Tibial artery (tissue), 4 donors: ENCODE measurements at places on chromosomes 2 and 18.

DNA sequence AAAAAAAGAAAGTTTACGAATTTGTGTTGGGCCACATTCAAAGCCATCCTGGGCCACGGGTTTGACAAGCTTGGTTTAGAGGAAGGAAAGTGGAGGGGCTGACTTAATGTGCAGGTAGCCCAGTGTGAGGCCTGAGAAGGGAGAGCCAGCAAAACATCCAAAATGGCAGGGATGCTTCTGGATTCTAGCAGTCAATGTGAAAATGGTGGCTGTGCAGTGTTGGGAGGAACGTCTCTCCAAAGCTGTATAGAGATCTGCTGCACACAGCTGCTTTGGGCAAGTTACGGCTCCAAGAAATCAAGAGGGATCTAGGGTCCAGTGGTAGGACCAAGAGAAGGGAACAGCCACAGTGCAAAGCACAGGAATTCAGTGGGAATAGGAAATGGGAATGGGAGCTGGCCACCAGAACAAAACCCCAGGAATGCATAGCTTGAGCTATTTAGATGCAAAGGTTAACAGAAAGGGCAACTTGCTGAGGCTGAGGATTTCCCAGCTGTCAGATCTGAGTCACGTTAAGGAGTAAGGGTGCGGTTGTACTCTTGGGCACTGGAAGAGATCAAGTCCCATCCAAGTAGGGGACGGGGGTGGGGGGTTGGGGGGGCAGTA is 70.6 kb downstream of the B3GNT2 start:
- no peak for DNase-seq

DNA sequence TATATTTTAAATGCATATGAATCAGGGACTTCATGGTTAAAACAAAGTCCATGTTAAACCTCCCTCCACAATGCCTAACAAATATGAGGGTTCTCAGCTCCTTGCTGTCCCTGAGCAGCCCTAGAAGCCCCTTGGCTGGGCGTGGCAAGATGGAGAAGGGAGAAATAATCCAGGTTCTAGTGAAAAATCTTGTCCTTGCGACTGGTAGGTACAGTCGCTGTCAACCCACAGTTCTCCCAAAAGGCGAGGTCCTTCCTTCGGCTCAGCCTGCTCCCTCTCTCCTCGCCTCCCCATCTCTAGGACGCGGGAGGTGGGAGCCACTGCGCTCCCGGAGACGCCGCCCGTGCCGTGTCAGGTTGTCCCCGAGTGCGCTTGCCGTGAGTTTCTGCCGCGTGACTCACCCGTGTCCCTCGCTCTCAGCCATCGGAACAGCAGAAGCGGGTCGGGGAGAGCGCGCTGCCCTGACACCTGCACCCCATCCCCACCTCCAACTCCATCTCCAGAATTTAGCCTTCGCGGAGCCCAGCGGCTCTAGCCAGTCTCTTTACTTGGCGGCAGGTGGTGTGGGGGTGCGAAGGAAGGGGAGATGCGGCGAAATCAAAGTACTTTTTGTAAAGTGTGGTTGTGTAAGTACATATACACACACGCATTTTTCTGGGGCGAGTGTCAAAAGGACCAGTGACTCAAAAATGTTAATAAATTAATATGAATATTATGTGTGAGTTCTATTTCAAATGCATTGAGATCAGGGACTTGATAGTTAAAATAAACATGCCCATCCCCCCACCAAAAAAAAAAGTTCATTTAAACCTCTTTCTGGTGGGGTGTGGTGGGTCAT is 65.1 kb upstream of the TMEM17 start:
- peak; percentile 67 for DNase-seq

DNA sequence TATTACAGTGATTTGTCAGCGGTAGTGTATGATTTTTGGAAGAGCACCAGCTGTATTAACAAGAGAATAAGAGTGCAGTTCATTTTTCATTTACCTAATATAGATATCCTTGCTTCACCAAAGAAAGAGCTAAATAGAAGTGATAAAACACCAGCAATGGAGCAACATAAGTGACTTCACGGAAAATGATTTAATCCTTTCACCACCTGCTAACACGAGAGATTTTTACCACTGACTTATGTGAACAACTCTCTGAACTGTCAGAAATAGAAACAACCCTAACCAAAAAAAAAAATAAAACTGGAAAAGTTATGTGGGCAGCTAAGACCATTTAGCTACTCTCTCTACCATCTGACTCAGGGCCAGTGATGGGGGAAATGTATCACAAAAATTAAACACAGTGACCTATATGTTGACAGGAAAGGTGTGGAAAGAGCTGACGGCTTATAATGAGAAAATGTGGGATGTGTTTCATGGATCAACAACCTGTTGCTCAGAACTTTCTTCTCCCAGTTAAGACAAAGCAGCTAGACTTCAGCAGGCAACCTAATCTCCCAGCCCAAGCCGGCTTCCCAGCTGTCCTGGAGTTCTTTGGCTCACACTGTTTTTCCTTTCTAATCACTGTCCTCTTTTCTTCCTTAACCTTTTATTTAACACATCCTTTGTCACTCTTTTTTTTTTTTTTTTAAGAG is 272.7 kb downstream of the SS18 start:
- no peak for DNase-seq

DNA sequence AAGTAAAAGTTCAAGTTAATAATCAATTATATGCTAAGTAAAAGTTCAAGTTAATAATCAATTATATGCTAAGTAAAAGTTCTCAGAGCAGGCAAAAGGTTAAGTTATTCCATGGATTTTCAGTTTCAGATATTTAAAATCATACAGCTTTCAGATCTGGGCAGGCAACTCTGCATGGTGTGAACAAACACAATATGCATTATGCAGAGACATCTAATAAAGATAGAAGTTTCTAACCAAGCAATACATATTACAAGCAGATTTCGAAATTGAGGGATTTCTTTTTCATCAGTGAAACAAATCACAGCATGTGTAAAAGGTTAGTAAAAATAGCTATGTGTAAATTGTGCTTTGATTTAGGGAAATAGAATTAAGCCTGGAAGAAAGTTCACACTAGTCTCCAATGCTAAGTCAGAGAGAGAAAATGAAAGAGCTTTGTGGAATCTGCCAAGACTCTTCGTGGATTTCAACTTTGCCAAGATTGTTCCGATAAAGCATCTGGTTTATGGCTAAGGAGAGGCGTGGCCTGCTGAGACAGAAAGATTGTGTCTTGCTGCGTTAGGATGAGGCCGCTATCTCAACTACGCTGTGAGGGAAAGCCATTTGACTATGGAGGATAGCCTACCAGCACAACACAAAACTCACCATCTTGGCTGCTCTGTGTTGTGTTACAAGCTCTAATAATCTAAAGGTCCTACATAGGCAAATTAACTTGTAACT is 60.1 kb upstream of the SLC16A14 start:
- no peak for DNase-seq

DNA sequence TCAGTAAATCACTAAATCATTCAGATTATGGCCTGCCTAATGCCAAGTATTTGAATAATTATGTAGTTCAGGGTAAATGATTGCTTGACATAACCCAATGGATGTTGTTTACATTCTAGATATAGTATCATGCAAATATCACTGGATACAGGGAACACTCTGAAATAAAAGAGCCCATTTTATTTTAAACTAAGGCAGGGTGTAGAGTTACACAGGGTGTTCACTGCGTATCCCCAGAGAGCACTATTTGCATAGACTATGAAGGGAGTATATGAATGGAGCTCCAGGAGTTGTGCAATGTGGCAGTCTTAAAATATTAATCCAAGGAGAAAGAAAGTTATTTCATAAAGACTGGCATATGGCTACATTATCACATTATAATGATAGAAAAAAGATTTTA is 701.1 kb upstream of the KLHL29 start:
- DNase-seq, result no peak

DNA sequence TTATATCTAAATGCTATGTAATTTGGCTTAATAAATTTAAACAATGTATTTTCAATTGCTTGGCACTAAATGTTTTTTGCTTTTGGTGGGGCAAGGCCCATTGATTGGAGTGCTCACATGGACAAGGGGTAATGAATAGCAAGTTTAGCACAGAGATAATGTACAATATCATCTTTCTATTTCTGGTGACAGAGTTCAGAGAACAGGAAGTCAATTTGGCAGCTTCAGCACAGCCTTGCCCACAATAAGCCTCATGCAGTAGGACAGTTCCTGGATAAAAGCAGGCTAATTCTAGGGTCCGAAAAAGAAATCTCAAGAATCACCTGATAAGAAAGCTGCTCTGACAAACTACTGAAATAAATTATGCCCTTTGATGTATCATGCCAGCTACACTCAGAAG is 443.9 kb upstream of the FSHR start:
- DNase-seq, result no peak

DNA sequence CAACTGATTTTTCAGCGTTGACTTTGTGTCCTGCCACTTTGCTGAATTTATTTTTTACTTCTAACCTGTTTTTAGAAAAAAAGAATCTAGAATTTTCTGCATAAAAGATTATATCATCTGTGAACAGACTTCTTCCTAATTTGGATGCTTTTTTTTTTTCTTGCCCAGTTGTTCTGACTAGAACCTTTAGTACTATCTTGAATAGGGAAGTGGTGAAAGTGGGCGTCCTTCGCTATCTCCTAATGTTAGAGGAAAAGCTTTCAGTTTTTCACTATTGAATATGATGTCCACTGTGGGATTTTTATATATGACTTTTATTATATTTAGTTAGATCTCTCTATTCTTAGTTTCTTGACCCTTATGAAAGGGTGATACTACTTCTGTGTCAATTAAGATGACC is 25.7 kb upstream of the KCNJ13 start:
- DNase-seq, result no peak

- DNase-seq, result no peak
Measured at GRCh38 chr2:203605302-203605701, 70.2 kb upstream of the RAPH1 start.

- DNase-seq, result no peak
Measured at GRCh38 chr2:216856406-216857065, 3.3 kb downstream of the TNP1 start.

GRCh38 chr18:28078298-28078697 is 98.6 kb downstream of the CDH2 start:
- DNase-seq, result no peak

DNA sequence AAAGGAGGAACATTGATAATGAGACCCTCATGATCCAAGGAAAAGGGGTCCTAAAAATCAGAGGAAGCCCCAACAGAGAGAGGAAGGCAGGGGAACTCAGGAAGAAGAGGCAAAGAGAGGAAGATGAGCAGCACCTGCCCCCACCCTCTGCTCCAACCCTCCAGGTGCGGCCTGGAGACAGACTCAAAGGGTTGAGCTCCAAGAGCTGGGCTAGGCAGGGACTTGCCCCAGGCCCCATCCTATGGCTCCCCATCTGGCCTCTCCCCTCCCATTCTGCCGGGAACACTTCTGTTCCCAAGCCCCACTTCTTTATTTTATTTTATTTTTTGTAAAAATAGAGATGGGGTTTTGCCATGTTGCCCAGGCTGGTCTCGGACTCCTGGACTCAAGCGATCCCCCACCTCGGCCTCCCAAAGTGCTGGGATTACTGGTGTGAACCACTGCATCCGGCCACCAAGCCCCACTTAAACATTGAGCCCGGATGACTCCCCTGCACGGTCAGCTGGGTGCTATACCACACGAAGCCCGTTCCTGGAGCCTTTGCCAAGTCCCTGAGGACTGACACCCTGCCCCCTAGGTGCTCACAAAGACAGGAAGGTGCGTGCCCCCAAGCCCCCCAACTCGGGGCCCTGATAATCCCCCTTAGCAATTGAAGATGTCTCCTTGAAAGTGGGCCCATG is 3.8 kb upstream of the GPR55 start:
- no peak for DNase-seq

- DNase-seq, result no peak
Measured at GRCh38 chr18:47847635-47848034, 82.8 kb downstream of the SMAD2 start.

GRCh38 chr2:214019229-214019972 is 391.5 kb upstream of the VWC2L start:
- peak; percentile 74 for DNase-seq

- DNase-seq, result no peak
Measured at GRCh38 chr2:25615920-25616319, 57.5 kb downstream of the DTNB start.

DNA sequence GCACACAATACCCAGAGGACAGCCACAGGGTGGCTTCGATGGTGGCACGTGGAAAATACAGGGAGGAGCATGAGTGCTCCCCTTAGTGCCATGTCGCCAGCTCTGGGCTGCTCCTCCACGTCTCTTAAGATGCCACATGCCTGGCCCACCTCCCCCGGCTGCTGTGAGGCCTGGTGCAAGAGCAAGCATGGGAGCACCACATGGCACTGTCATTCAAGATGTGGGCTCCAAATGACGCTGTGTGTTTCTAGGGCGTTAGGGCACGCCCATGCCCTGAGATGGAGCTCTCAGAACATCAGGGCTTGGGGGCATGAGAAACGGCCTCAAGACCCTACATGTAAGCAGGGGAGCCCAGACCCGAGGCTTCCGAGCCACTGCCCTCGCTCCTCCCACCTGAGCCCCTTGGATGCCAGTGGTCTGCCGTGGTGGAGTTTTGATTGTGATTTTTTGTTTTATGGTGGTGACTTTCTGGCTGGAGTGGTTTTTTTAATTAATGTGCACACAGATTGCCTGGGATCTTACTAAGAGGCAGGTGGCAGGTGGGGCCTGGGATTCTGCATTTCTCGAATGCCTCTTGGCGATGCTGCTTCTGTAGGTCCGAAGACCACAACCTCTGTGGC is 239.3 kb downstream of the GBX2 start:
- no peak for DNase-seq
